Foreskin melanocyte (primary cell): ENCODE measurements at places on chromosomes 6 and 20.

GRCh38 chr6:46097366-46097765 lies 32.4 kb upstream of the ENPP4 start:
- DNase-seq = no peak

DNA sequence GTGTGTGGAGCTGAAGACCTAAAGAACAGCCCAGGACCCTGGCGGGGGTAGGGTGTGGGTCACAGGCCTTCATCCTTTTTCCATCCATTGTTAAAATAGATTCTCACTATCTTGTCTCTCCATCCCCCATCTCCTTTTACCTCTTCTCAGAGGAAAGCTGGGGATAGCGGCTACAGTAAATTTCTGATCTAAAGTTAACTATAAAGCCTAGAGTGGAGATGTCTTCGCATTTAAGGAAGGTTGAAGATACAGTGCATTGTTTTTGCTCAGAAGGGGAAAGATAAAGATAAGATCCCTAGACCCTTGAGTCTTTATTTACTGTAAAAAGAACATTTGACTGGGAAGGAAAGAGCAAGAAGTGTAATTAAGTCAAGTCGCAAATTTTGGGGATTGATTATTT lies 8.6 kb downstream of the FOXA2 start:
- DNase-seq = no peak

DNA sequence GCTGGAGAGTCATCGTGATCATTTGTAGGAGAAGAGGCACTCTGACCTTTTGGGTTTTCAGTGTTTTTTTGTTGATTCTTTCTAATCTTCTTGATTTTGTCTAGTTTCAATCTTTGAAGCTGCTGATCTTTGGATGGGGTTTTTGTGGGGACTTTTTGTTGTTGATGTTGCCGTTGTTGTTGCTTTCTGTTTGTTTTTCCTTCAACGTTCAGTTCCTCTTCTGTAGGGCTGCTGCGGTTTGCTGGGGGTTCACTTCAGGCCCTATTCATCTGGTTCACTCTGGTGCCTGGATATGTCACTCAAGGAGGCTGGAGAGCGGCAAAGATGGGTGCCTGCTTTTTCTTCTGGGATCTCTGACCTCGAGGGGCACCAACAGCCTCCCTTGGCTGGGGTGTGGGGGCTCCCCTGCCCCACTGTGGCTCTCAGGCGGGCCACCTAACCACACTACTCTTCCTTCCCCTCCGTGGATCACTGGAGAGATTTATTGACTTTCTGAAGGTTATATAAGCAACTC lies 21.5 kb upstream of the TMEM244 start:
- DNase-seq = no peak

DNA sequence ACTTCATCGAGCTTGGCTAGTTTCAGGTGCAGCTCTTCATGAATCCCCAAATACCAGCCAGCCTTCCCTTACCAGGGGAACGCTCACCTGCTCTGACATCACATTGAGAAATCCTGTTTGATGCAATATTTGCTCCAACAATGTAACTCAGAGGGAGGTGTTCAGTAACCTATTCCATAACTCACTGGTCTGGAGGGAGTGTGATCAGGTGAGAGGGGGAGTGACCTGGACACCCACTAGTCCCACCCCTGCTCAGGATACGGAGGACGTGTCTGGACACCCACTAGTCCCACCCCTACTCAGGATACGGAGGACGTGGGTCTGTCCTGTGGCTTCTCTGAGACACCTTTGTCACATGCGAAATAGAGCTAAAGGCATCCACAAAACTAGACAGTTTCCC lies 70.3 kb downstream of the HUS1B start:
- DNase-seq = no peak

DNA sequence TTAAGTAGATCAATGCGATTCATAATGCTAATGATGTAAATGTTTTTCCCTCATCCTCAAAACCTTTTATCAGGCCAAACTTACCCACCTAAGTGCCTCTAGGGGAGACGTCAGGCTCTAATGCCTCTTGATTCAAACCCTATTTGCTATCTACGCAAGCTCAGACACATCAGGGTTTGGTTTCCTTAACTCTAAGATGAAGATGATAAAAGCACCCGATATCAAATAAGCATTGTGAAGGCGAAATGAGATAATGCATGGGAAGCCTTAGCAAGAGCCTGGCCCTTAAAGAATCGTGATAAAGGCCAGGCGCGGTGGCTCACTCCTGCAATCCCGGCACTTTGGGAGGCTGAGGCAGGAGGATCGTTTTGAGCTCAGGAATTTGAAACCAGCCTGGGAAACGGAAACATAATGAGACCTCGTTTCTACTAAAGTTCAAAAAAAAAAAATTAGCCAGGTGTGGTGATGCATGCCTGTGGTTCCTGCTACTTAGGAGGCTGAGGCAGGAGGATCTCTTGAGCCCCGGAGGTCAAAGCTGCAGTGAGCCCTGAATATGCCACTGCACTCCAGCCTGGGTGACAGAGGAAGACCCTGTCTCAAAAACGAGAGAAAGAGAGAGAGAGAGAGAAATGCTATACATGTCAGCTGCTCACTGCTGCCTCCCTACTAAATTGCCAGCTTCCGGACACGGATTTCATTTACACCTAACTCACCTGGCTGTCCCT lies 13.5 kb downstream of the CNKSR3 start:
- DNase-seq = no peak

- DNase-seq = no peak
Measured at GRCh38 chr20:63979557-63980316, at the start of gene SAMD10. Gene SAMD10 (minus strand): TSS chr20:63979642. CDS start chr20:63979467, 175 bp downstream.

GRCh38 chr6:48449002-48449401 lies 338.0 kb upstream of the PTCHD4 start:
- no peak for DNase-seq

DNA sequence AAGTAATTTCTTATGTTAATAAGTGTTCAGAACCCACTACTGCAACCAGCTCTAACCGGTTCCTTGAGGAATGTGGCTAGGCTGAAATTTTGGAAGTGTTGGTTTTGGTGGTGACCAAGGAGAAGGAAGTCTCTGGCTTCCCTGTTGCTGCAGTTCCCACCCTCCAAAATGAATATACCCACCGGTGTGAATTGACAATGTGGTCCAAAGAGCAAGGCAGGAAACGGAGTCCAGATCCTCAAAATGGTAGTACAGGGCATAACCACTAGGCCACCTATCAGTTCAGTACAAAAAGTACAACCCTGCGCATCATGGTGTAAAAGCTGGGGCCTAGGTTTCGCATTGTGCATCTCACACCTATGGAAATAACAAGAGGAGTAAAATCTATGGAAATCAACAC lies 2.8 kb downstream of the ADNP start:
- DNase-seq = no peak

DNA sequence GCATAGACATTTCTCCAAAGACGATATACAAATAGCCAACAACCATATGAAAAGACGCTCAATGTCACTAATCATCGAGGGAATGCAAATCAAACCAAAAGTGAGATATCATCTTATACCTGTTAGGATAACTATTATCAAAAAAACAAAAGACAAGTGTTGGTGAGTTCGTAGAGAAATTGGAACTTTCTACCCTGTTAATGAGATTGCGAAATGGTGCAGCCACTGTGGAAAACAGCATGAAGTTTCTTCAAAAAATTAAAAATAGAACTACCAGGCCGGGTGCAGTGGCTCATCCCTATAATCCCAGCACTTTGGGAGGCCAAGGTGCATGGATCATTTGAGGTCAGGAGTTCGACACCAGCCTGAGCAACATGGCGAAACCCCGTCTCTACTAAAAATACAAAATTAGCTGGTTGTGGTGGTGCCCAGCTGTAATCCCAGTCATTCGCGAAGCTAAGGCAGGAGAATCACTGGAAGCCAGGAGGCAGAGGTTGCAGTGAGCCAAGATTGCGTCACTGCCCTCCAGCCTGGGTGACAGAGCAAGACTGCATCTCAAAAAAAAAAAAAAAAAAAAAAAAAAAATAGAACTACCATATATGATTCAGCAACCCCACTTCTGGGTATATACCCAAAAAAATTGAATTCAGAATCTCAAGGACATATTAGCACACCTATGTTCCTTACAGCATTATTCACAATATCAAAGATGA lies 170.0 kb upstream of the ZNF184 start:
- no peak for DNase-seq

DNA sequence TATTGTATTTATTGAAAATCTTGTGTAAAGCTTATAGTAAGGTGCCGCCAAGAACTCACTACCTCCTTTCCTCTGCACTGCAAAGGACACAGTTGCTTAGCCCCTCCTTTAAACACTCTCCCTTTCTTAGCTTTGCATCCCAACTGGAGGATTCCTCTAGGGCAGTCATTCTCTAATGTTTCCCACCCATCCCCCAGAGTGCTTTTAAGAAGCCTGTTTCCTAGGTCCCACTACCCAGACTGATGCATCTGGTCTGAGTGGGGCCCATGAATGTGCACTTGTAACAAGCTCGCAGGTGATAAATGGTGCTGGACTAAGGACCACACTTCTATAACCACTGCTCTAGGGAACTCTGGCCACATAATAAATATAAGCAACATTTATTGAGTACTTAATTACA lies 55.2 kb downstream of the B4GALT5 start:
- DNase-seq = no peak

- DNase-seq = no peak
Measured at GRCh38 chr20:846894-847278, 13.4 kb downstream of the FAM110A start.

DNA sequence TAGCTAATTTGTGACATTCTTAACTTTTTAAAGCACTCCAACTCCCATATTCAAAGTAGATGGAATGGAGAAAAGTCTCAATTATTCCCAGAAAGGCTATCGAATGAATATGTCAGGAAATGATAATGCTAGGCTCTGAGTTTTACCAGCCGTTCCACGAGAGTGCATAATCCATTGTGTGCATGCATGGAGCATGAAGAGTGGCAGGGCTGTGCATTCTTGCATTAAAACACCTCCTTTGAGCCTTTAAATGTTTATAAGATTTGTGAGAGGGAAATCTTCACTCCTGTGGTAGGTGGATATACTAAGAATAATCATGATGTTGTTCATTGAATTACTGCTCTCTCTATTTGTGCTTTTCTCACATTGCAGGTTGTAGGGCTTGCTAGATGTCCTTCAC lies 178.3 kb downstream of the CARMIL1 start:
- no peak for DNase-seq

GRCh38 chr20:24501764-24502556 lies 32.5 kb downstream of the SYNDIG1 start:
- DNase-seq = no peak

- DNase-seq = no peak
Measured at GRCh38 chr20:53794529-53795115, 201.0 kb upstream of the ZNF217 start.

DNA sequence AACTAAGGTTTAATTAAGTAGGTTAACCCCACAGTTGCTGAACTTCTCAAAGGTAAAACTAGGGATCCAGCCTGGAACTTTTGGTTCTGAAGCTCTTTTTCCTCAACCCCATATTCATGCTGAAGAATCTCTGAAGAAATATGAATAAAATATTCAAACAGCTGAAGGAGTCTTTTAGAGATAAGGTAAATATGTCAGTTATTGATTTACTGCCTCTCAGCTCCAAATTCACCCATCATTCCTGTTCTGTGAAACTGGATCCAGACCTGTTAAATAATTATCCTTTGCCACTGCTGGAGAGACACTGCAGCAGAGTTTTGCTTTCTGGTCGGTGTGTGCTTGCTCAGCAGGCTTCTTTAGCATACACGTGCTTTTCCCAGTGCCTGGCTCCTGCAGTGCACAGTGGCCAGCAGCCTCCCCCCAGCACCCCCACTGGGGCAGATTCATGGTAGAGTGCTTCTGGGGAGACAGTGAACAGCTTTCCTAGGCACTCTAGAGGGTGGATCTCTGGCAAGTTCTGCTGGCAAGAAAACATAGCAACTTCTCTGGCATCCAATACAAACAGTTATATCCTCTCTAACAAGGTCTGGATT lies 62.0 kb upstream of the BCLAF1 start:
- no peak for DNase-seq

- DNase-seq = no peak
Measured at GRCh38 chr20:47740862-47741184, 44.5 kb downstream of the SULF2 start.

DNA sequence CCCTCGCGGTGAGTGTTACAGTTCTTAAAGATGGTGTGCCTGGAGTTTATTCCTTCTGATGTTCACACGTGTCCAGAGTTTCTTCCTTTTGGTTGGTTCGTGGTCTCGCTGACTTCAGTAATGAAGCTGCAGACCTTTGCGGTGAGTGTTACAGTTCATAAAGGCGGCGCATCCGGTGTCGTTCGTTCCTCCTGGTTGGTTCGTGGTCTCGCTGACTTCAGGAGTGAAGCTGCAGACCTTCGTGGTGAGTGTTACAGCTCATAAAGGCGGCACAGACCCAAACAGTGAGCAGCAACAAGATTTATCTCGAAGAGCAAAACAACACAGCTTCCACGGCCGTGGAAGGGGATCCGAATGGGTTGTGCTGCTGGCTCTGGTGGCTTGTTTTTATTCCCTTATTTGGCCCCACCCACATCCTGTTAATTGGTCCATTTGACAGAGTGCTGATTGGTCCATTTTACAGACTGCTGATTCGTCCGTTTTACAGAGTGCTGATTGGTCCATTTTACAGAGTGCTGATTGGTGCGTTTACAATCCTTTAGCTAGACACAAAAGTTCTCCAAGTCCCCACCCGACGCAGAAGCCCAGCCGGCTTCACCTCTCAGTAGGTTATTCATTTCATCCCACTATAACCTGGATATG lies 48.2 kb upstream of the ARG1 start:
- DNase-seq = no peak

GRCh38 chr20:19777981-19778380 lies 19.9 kb downstream of the RIN2 start:
- DNase-seq = no peak

DNA sequence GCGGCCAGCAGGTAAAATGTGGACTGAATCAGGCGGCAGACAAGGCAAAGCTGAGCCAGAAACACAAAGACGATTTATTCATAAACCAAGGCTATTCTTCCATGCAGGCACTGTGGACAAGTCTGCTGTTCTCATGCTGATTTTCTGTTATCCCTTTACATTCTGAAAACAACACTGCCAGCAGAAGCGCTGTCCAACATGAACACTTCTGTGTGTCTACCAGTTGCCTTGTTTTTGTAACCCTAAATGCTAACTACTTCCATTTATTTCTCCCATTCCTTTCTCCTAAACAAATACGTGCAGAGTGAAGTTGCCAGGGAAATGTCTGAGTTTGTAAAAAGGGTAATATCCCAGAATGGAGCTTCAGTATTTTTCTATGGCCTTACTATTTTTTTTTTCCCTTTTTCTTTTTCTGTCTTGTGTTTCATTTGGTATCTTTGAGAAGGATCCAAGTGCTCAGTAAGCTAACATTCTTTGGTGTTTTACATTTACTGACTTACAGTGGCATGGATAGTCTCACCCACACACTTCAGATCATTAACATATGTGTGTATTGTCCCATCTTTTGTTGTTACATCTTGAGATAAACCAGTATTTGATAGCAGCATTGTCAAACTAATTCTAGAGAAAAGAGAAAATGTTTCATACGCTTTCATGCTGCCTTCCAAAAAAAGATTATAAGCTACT lies 1308.9 kb upstream of the MAP3K7 start:
- DNase-seq = no peak

- no peak for DNase-seq
Measured at GRCh38 chr6:142374965-142375733, 73.3 kb downstream of the ADGRG6 start.

- DNase-seq = no peak
Measured at GRCh38 chr20:54014293-54014926, 56.0 kb downstream of the BCAS1 start.
